ENCODE measurements at places on chromosomes 3 and 15.

DNA sequence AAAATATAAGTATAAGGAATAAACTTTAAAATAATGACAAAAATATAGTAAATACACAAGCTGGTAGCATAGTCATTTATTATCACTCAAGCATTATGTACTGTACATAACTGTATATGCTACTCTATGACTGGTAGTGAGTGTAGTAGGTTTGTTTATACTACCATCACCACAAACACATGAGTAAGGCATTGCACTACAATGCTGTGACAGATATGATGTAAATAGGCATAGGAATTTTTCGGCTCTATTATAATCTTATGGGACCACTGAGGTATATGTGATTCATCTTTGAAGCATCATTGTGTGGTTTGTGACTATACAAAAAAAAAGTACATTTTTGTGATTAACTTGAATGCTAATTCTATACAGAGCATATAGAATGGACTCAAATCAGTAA is 35.3 kb upstream of the FBN1 start:
- DNase-seq: no peak

DNA sequence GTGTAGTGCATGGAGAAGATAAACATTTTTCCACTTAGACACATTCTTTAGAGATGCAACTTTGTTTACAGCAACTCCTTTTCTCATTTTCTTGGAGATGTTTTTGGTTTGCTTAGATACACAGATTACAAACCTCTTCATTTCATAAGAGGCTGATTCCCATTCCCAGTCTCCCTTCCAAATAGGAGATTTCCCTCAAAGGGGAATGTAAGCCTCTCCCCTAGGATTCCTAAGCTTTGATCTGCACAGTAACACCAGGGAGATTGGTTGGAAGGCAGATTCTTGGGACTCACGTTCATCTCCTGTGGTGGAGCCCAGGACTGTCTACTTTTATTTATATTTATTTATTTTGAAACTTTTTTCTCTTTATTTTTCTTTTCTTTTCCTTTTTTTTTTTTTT is 63.2 kb downstream of the MCTP2 start:
- no peak for DNase-seq

DNA sequence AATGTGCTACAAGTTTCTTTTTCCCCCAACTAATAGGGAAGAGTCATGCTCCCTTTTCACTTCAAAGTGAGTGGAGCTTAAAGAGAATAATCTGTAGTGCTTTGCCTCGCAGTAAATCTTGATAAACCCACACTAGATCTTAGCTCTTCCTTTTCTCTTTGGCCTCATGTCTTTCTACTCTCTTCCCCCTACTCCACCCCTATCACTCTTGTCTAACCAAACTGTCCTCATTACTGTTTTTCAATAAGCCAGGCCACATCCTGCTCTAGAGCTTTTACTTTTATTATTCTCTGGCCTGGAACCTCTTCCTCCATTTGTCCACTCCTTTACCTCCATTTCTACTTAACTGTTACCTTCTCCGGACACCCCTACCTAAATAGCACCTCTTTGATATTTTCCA is 291.0 kb upstream of the SATB1 start:
- DNase-seq: no peak

DNA sequence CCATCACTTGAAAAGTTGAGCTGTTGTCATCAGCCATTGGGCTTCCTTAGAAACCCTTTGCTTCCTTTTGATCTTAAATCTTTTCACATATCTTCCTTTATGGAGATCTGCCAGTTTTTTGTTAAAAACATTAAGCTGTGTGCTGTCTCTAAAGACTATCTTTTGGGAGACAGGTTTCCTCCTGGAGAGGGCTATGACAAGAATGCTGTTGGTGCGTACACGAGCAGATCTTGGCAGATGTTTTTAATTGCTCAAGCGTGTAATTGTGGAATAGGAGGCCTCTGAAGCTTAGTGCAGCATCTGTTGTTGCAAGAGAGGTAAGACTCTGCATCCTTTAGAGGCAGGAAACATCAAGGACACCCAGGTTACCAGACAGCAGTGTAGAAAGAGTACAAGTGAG is 56.8 kb downstream of the PHLDB2 start:
- DNase-seq: no peak

GRCh38 chr15:85497172-85497569 is 116.8 kb downstream of the AKAP13 start:
- DNase-seq: no peak

DNA sequence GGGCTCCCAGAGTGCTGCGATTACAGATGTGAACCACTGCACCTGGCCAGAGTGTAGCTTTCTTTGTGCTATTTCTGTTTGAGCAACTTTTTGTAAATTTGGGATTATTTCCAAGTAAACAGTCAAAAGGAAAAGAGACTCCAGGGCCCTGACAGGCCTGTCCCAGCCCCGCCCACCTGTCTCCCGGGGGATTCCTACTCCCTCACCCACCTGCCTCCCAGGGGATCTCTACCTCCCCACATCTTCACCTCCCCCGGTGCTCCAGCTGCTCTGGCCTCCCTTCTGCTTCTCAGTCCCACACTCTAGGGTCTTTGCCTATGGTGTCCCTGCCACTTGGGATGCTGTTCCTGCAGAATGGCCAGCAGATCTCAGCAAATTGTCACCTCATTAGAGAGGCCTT is 7.0 kb downstream of the RHCG start:
- DNase-seq: no peak

DNA sequence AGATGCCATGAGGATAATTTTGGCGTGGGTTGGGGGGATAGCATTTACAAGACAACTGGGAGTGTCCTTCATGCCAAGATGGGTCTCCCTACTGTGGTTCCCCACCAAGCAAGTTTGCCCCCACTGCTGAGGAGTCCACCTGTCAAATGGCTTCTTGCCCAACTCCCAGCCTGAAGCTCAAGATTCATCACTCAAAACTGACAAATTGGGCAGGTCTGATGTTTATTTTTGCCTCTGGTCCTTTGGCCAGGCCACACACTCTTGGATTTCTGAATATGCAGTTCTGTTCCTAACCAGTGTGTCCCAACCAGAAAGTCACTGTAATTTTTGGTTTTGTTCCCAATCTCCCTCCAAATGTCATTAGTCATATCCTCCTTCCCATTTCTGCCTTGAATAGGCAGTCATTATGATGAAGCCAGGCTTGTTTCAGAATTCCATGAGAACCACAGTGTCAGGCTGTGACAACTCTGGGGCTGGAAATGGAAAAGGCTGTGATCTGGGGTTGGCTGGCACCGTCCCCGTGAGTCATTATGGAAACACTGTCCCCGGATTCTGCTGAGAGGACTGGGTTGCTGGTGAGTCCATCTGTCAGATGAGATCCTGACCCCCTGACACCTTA is 29.3 kb upstream of the MEF2A start:
- no peak for DNase-seq

GRCh38 chr3:71563827-71564226 is 19.7 kb downstream of the FOXP1 start:
- DNase-seq: no peak

GRCh38 chr3:32961189-32961715 is 9.8 kb downstream of the CCR4 start:
- no peak for DNase-seq

DNA sequence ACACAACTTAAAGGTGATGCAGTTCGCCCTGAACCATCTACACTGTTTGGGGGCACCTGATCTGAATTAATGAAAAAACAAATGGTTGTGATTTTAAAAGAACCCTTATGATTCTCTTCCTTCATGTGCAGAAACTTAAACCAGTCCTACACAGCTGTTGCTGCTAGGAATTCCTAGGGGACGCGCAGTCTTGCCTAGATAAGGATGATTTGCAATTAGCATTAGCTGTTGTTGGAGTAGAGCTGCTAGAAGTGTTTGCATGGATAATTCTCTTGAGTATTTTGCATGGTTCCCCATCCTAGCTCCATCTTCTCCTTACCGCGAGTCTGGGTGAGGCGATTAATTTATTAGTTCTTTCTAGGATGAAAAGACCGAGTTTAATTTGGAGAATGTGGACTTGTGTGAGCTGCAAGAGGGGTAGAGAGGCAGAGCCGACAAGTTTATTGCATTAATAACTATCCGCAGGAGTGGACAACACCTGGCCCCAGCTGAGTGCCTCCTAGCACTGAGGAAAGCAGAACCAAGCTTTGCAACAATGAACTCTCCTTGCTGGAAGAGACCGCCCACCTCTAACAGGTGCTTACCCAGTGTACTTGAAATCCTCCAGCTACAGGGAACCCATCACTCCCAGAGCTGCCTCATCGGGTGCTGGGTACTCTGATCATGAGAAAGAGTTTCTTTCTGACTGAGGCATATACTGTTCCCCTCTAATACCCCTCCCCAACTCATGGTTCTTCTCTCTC is 75.0 kb upstream of the WNT7A start:
- DNase-seq: no peak

- DNase-seq: no peak
These were observed 106.4 kb downstream of the MFSD1 start for GRCh38 chr3:158908187-158908734.

GRCh38 chr3:137348936-137349335 is 391.2 kb downstream of the IL20RB start:
- no peak for DNase-seq

DNA sequence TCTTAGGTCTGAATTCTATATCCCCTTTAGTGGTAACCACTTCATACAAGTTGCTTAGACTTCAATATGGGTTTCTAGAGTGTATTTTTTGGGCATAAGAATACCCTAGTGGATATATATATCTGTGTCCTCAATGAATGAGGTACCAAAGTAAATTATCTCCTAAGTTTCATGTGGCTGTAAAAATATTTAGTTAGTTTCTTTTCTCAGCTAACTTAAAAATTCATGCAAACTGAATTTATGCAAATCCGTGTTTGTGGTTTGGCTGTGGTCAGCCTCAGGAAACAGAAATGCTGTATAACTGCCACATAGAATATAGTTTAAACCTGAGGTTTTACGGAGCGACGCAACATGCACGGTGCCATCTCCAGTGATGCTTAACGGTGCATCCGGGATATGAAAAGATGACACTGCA is 80.3 kb downstream of the PEX5L start:
- no peak for DNase-seq

DNA sequence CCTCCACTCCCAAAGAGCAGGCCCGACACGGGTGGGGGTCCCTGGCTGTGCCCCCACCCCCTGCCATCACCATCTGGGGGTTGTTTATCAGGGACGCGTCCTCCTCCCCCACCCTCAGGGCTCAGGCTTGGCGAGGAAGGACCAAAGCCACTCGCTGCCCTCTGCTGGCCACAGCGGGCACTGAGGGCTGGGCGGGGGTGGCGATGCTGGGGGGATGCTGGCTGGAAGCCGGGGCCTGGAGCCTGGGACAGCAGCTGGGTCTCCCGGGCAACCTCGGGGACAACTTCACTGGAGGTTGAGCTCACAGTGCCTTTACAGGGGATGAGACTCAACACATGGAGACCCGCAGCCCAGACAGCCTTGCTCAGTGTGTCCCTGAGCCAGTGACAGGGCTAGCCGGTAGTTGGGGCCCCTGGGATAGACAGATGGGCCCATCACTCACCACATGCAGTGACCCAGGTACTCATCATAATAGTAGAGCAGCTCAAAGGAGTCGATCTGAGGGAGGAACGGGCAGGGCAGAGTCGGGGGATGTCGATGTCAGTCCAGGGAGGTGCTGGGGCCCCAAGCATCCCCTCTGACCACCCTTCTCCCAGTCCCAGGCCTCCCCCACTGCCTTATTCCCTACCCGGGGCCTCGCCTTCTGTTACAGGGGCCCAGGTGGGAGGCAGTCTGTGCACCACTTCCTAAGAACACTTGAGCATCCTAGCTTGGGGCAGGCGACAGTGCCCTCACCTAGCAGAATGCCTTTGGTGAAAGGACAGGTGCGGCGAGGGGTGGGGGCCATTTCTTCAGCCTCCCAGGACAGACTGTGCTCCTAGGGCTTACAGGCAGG is 5.9 kb upstream of the CALML4 start:
- no peak for DNase-seq

- no peak for DNase-seq
These were observed 25.5 kb upstream of the NUDT16 start for GRCh38 chr3:131356006-131356595.

DNA sequence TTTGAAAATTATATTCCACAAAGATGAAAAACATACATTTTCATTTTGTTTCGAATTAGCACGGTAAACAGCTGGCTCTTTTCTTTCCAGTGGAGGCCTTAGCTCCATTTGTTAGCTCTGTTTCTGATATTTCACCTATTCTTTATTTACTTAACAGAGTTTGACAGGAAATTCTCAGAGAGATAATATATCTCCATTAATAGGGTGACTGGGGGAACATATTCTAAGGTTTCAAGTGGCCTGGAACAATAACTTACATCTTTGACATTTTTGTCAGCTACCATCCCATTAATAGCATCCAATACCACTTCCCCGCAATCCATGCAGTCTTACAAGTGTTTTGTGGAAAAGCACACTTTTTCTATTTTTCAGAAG is 577.6 kb upstream of the MDFIC2 start:
- DNase-seq: no peak

- DNase-seq: no peak
These were observed 4.0 kb downstream of the PLA2G4D start for GRCh38 chr15:42090370-42090769.

- DNase-seq: no peak
These were observed 18.2 kb upstream of the SACM1L start for GRCh38 chr3:45670991-45671390.

- no peak for DNase-seq
These were observed 174.5 kb upstream of the WNT5A start for GRCh38 chr3:55661571-55661970.

DNA sequence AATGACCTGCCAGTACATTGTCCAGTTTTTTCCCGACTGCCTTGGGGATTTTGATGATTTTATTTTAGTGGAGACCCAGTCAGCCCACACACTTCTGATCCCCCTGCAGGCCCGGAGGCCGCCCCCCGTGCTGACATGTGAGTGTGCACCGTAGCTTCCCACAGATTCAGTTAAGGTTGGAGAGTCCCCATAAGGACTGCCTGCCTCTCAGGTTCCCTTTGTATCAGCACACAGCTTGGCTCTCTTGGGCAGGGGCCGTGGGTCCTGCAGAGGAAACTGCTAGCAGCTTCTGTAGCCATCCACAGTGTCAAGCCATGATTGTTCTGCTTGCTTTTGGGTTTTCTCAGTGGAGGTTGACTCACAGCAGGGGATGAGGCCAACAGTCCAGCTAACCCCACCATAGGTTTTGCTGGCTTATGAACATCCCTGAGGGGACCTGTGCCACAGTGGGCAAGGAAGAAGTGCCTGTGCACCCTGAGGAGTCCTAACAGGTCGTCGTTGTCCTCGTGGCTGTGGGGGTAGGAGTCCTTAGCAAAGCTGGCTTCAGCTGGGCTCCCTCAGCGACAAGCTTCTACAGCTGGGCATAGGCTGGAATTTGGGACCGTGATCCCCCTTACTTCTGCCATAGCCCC is 46.4 kb downstream of the DLEC1 start:
- no peak for DNase-seq

Measured in stimulated activated CD4-positive, alpha-beta T cell treated with anti-CD3 and anti-CD28 coated beads, Interleukin-1b, Interleukin-23, amount 100 ng/mL, for 1 hour (primary cell).